ENCODE measurements at places on chromosomes 7 and 10. TPM values are rescaled to one million over a fixed set of nuclear protein-coding genes. Genes with fewer than 3 reads are reported as not detected.

Gene FAM24A
- not detected for total RNA-seq

Gene IDI2
- total RNA-seq, result not detected

Gene STRIP2
- total RNA-seq, result 6.9 TPM

- no peak for DNase-seq
Measured at GRCh38 chr10:1147810-1148209, 91.6 kb downstream of the WDR37 start.

- DNase-seq, result no peak
Measured at GRCh38 chr7:130918129-130919052, 184.4 kb upstream of the KLF14 start.

DNA sequence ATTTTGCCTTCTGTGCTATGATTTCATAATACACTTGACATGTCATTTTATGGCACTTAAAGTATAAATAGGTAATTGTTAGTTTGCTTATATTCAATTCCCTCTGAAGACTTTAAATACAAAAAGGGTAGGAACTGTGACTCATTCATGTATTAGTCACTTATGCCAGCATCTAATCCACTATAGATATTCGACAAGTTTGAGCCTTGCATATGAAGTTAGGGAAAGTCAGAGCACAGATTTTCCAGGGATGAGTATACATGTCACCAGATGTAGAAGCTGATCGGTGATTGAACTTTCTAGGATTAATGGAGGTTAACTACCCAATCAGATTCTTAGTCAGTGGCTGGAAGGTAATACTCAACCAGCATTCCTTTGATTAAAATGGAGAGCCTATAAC, 1321.5 kb downstream of the XPNPEP1 start:
- DNase-seq, result no peak

DNA sequence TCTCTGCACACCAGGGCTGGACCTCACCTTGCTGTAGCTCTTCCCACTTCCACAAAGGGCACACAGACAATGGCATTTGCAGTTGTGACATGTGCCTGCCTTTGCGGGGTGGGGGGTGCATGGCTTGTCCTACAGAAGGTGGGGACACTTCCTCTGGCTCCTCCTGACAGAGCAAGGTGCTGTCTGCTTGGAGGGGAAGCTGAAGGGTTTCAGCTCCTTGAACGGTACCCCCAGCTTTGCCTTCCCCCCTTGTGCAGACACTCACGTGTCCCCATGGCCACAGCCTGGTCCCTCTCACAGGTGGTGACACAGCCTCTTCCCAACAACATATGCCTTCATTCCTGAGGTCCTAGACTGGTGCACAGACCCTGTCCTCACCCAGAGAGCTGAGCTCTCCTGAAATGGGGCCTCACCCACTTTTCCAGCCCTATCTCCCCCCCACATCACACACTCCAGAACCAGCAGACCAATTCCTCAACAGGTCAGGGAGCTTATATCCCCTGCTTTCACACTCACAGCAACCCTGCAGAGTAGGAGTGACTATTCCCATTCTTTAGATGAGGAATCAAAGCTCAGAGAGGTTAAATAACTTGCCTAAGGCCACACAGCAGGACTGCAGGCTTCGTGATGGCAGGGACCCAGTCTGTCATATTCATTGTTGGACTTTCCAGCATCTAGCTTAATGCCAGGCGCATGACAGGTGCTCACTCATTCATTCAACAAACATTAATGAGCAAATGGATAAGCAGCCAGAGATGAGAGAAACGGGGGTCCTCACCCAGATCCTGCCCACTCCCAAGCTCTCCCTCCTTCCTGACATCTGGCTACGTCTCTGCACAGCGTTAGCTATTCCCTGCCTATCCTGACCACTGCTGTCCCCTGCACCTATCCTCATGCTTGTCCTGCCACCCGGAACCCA, 44.4 kb downstream of the PARP12 start:
- no peak for DNase-seq

DNA sequence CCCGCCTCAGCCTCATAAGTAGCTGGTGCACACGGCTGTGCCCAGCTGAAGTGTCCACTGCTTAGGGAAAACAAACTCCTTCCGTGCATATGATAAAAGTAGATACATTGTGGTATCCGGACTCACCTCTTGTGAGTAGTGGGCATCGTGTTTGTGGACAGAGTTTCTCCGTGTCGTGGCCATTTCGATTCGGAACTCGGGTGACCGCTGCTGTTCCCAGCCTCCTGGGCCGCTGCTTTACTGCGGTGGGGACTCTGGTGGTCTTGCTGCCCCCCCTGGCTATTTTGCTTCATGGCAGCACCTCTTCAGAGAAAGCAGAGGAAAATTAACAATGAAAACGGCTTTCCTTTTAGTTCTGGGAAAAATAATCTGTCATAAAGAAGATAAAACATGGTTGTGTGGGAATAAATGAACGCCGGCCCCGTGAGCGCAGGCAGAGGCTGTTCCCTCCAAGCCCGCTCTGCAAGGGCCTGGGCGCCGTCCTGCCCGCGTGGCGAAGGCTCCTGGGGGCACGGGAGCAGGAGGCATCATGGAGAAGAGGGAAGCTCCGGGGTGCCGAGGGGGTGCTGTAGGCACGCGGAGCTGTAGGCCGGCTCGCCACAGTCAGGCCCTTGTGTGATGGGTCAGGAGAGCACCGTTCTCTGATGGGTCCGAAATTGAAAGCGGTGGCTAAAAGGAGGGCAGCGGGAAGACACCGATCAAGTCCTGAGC, 107.4 kb downstream of the ACTR3B start:
- DNase-seq, result no peak

DNA sequence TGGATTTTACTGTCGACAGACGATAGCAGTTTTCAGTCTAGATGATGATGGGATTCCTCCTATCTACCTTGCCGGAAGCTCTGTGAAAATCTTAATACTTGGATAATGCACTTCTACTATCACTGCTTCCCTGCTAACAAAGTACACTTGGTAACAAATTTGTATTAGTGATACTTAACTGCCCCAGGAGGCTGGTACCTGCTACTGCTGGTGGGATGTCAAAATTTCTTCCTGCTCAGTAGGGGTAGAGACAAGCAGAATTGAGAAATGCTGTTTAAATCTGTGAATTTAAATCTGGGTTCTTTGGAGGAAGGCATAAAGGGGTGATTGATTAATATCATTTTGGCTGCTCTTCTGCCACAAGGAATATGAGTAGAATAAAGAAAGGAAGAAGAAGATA, 99.8 kb upstream of the STRIP2 start:
- no peak for DNase-seq

DNA sequence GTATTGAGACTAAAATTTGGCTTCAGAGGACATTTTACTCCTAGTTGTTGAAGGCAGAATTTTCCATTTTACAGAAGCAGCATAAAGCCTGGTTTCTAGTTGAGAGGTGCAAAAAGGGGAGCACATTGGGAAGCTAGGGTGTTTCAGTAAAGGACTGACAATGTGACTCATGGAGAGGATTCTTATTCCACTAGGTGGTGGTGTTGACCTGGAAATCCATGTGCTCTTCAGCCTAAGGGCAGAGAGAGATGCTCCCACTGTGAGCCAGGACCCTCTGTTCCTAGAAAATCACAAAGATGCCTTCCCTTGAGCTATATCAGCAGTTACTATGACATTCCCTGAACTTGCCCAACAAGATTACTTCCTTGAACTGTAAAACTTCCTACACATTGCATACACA, 687.8 kb downstream of the IPMK start:
- no peak for DNase-seq

Measured in activated naive CD8-positive, alpha-beta T cell treated with anti-CD3 and anti-CD28 coated beads for 36 hours (primary cell).